Activated T-helper 1 cell treated with anti-CD3 and anti-CD28 coated beads, Interleukin-2, amount 50 U/mL, for 16 hours (primary cell): ENCODE measurements at places on chromosomes 7 and 10.

DNA sequence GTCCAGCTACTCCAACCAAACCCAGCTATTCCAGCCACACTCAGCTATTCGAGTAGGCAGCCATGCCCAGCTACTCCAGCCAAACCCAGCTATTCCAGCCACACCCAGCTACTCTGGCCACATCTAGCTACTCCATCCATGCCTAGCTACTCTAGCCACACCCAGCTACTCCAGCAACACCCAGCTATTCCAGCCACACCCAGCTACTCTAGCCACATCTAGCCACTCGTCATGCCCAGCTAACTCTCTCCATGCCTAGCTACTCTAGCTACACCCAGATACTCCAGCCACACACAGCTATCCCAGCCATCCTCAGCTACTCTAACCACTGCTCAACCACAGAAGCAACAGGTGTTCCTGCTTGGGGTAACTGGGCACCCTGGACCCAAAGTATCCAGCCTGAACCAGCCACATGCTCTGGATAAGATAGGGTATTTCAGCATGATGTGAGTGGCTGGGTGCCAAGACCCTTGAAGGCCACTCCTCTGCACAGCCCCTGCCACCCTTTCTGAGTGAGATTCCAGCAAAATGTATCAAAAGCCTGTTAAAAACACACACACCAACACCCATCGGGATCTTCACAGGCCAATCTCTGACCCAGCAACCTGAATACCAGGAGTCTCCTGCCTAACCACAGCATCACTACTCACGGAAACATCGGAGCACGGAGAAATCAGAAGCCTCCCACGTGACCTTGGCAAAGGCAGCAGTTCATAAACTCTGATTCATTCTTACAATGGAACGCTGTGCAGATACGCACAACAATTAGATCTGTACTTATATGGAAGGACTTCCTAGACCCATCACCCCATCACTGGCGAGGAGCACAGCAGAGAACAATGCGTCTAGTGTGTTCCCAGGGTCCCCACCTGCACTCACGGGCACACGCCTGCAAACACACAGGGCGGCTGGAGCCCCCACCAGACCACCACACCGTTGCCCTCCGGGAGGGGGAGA is 51.8 kb upstream of the DNAAF5 start:
- DNase-seq: no peak

- DNase-seq: no peak
Measured at GRCh38 chr7:80140388-80140787, 5.8 kb downstream of the GNAI1 start.

- no peak for DNase-seq
Measured at GRCh38 chr10:17231788-17232187, 3.7 kb downstream of the VIM start.

DNA sequence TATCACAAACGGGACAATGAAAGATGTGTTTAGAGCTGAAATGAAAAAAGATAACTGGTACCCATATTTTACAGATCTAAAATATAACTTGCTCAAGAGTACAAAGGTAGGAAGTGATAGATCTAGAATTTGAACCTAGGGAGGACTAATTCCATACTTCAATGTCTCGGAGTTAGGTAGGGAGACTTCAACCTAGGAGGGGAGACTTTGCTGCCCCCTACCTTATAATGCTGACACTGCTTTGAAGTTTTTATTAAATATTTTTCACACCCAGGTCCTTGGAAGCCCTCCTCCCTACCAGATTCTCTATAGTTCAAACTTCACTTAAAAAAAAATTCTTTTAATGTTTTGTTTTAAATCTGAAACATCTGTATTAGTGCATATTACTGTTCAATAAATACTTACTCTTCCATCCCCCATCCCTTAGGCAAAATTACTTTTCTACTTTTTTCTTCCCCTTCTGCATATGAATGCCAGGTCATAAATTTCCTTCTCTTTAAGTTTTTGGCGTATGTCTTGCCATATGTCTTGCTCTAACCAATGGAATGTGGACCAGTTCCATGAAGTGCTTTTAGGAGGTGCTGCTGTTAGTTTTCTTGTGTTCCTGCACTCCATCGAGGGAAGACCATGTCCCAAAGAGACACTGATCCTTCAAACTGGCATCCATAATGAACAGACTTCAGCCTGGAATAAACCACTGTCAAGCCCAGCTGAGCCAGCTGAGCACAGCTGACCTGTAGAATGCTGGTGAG is 57.8 kb downstream of the MICU1 start:
- DNase-seq: no peak

DNA sequence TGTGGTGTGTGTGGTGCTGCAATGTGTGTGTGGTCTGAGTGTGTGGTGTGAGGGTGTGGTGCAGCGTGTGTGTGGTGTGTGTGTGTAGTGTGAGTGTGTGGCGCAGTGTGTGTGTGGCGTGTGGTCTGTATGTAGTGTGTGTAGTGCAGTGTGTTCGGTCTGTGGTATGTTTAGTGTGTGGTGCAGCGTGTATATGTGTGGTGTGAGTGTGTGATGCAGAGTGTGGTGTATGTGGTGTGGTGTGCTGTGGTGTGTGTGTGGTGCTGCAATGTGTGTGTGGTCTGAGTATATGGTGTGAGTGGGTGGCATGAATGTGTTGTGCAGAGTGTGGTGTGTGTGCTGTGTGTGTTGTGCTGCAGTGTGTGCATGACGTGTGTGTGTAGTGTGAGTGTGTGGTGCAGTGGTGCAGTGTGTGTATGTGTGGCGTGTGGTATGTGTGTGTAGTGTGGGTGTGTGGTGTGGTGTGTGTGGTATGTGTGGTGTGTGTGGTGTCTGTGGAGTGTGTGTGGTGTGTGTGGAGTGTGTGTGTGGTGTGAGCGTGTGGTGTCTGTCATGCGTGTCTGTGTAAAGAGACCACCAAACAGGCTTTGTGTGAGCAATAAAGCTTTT is 31.0 kb upstream of the PODXL start:
- no peak for DNase-seq

- no peak for DNase-seq
Measured at GRCh38 chr10:14736600-14737081, 38.1 kb downstream of the FAM107B start.

DNA sequence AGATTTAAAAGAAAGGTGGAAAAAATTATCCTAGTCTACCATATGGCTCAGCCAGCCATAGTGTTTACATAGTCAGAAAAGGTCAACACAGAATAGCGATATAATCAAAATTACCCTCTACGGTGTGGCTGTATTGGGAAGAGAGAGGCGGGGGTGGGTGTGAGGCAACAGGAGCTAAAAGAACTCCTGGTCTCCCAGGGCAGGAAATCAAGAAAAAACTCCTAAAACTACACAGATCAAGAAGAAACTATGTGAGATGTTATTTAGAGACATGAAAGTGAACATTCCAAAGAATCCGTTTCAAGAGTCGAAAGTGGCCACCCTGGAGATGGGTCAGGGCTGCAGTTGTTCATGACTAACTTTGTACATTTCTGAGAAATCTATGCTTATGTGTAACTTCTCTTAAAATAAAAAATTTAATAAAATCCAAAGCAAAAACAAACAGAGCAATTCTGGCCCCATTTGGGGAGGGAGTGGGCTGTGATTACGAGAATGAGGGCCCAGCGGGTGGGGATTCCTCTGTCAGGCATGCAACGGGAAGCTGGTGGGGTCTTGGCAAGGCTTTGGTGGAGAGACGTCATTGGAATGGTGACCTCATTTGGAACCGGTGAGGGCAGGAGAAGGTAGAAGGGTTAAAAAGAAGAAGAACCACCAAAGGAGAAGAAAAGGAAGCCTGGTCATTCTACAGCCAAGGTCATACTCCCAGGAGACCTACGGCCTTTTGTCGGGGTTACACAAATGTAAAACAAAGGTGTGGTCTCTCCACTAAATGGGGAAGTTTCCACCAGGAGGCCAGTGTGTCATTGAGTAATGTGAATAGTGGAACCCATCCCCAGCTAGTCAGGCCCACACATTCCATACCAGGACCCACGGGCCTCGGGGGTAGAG is 71.2 kb upstream of the DUSP5 start:
- DNase-seq: no peak

- DNase-seq: no peak
Measured at GRCh38 chr7:1501487-1502270, 2.5 kb downstream of the INTS1 start.

- no peak for DNase-seq
Measured at GRCh38 chr7:3431306-3431705, 130.3 kb downstream of the SDK1 start.

DNA sequence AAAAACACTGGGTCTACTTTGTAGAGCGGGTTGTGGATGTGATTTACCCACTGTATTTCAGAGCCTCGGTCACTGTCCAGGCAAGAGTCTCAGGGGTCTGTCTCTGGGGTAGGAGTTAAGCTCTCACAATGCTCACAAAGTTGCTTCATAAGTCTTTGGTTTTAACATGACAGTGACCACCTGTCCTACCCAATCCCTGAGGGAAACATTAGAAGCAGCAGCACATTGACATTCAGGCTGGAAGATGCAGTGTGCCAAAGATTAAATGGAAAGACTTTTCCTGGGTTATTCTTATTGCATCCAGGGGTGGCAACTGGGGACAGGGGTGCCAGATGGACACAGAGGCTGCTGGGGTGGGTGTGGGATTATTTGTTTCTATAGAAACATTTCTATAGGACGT is 330.0 kb downstream of the RNLS start:
- no peak for DNase-seq

GRCh38 chr10:78408671-78409472 is 375.2 kb downstream of the RPS24 start:
- DNase-seq: no peak

- DNase-seq: no peak
Measured at GRCh38 chr10:6458814-6459213, 121.3 kb downstream of the PRKCQ start.
